ENCODE measurements at places on chromosomes 3 and 15. TPM values are rescaled to one million over a fixed set of nuclear protein-coding genes. Genes with fewer than 3 reads are reported as not detected.
A peak's percentile ranks its signal among the peaks of the same experiment; 100 is the strongest.

DNA sequence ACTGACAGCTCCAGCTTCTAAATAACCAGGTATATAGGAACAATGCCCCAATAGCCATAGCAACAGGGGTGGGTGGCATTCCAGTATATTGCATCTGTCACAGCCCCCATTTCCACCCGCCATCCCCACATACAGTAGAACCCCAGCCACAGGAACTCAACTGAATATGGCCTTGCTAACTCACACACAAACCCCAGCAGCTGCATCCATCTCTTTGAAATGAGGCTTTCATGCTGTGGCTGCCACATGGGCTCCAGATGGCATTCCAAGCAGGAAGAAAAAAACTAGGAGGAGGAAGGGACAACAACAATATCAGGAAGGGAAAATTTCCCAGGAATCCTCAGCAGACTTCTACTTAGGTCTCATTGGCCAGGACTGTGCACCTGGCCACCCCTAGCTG lies 54.6 kb downstream of the CCR3 start:
- no peak for DNase-seq

- no peak for DNase-seq
Measured at GRCh38 chr15:25385986-25386385, 52.8 kb downstream of the UBE3A start.

- no peak for DNase-seq
Measured at GRCh38 chr15:61186905-61187741, 42.0 kb downstream of the RORA start.

GRCh38 chr3:159609625-159610024 lies 379.0 kb upstream of the IL12A start:
- no peak for DNase-seq

DNA sequence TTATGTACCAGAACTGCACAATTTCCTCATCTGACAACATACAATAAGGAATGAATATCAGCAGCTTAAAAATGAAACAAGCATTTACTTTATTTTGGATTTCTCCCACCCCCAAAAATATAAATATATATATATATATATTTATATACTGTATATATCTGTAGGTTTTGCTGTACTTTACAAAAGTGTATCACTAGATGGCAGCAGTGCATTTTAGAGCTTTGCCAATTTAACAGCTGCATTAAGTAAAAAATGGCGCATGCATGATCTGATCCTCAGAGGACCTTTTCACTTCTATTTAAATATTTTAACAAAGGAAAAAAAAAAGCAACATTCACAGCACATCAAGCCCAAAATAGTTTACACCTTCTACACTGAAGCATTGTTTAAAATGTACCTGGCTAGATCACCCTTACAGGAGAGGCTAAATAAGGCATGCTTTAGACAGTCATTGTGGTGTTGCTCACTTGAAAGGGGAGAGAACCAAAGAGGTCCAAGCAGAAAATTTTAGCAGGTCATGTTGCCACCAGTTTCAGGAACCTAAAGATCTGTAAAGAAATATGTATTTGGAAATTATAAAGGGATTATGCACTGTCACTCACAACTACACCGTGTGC lies 72.6 kb downstream of the NPTN start:
- DNase-seq = peak; percentile 68

DNA sequence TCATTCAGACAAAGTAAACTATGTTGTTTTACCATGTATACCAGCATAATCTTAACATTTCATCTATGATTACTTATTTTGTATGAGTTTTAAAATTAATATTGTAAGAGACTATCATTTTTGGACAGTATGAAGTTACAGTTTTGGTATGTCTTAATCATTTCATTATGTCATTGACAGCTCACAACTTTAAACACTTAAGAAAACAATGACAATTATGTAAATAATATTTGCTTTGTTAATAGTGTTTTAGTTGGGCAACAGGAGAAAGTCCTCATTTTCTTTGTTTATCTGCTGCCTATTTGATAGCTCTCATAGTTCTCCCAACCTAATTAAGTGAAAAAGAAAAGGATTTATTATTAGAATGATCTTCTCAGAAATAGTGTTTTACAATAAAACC lies 80.2 kb downstream of the MEF2A start:
- DNase-seq = no peak

GRCh38 chr3:100352296-100353231 lies 18.0 kb downstream of the NIT2 start:
- no peak for DNase-seq

DNA sequence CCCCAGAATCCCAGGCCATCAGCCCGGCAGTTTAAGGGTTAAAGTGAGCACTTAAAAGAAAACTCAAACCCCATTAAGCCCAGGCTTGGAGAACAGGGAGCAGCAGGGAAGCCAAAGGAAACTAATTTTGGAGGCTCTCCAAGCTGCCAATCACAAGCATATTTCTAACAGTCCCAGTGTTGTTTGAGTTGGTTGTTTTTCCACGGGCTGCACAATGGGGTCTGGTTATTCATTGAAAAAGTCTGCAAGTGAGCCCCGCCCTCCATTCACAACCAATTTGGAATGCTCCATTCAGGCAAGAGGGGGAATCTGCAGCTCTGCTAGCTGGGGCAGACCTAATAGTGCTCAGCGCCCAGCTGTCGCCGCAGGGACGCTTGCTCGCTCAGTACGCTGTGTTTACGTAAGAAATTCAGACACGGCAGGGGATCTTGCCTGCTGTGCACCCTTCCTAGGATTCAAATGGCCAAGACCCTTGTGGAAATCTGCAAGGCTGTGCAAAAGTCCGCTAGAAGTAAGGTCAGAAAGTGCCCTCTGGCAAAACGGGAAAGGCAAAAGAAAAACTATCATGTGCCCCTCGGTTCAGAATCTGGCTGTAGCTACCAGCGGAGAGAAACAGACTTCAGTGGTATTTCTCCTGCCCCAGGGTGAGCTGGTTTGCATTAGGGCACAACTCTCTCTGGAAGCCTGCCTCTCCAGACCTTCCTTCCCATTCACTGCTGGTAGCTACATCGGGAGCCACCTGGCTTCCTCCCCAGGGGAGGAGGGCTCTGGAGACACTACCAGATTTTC lies 11.0 kb downstream of the ETV5 start:
- DNase-seq = no peak

DNA sequence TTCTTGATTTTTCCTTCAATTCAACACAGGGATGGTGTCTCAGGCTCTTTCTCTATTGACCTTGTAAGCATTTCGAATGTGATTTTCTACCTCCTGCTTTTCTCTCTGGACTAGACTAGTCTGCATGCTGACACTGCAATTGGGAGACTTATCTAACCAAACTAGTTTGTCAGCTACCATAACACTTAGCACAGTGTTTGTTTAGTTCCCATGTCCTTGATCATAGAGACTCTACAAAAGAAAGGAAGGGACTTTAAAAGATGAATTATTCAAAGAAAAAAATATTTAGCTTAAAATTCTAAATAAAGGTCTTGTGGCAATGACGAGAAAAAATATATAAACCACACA lies 407.0 kb downstream of the ERC2 start:
- DNase-seq = no peak

- no peak for DNase-seq
Measured at GRCh38 chr3:50195501-50196252, 4.3 kb downstream of the GNAT1 start.

DNA sequence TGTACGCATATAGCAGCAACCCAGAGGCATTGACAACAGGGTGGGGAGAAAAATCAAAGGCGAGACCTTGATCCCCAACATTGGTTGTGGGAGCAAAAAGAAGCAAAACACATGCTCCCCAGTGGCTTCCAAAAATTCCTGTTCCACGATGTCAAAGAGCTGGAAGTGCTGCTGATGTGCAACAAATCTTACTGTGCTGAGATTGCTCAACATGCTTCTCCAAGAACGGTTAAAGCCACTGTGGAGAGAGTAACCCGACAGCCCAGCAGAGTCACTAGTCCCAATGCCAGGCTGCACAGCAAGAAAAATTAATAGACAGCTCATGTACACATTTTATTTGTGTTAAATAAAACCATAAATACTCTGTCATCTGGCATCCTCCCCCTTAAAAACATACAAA lies 179.9 kb upstream of the PFN2 start:
- no peak for DNase-seq

- DNase-seq = peak; percentile 29
Measured at GRCh38 chr3:194205675-194206133, 69.8 kb downstream of the HES1 start.

DNA sequence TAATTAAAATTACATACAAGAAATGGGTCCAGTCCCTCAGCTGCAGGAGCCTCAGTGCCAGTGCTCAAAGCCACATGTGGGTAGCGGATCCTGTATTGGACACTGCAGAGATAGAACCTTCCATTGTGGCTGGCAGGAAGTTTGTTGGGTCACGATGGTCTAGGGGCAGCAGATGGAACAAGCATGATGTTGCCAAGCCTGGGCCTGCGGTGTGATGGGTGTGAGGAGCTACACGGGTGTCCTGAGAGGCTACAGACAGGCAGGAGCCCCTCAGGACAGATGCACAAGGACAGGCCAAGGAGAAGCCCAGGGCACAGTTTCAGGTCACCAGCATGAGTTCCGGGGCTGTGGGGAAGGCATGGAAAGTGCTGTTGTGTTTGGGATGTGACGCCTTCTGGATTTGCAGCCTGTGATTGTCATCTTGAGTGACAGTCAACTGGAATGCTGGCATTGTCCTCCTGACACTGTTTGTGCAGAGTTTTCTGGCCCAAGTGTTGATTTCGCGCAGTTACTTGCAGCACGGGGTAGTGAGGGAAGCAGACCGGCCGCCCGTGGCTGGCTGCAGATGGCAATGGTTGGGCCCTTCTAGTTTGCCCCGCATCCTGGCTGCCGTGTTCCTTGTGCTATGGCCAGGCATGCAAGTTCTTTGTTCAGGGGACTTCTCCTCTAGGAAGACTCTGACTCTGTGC lies 177.1 kb downstream of the NSMCE3 start:
- no peak for DNase-seq

DNA sequence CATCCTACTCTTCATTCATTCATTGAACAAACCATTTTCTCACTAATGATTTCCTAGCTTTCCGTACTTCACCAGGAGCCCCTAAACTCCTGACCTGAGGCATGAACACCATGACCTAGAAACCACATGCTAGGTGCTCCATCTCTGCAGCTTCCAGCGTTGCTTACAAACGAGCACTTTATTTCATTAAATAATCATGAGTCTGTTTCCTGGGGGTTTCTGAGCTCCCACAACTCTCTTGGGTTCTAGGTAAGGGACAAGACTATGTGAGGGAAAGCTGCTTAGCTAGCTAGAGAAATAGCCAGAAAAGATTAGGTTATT lies 1.3 kb downstream of the MAP2K1 start:
- peak; percentile 20 for DNase-seq

DNA sequence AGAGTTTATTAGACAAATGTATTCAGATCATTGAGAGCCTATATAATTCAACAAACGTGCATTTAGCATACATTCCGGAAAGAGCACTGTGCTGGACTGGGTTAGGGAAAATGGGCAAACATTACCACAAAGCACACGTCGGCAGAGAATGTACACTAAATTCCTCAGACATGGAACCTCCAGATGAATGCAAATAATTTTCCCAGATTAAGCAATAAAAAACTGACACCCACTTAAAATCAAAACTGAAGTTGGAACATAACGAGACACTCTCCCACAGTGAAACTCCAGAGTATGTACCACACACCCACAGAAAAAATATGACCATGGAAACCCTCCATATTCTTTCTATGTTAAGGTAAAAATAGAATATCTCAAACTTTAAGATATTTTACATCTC lies 4.8 kb downstream of the SECISBP2L start:
- DNase-seq = no peak

- no peak for DNase-seq
Measured at GRCh38 chr3:57900786-57901185, 107.4 kb upstream of the FLNB start.

DNA sequence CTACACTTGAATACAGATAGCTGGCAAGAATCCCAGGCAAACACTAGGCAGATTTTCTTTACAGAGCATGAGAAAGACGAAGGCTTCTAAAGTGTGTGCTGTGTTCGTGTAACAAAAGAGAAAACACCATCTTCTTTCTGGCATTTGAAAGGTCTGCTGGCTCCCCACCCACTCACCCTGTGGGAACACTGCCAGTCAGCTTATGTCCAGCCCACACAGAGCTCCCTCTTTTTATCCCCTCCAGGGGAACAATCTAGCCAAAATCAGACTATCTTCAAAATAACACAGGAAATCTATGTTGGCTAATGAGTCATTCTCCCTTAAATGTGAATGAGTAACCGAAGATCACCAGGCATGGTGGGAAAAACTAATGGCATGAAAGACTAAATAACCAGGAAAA lies 45.6 kb upstream of the PAQR5 start:
- no peak for DNase-seq

DNA sequence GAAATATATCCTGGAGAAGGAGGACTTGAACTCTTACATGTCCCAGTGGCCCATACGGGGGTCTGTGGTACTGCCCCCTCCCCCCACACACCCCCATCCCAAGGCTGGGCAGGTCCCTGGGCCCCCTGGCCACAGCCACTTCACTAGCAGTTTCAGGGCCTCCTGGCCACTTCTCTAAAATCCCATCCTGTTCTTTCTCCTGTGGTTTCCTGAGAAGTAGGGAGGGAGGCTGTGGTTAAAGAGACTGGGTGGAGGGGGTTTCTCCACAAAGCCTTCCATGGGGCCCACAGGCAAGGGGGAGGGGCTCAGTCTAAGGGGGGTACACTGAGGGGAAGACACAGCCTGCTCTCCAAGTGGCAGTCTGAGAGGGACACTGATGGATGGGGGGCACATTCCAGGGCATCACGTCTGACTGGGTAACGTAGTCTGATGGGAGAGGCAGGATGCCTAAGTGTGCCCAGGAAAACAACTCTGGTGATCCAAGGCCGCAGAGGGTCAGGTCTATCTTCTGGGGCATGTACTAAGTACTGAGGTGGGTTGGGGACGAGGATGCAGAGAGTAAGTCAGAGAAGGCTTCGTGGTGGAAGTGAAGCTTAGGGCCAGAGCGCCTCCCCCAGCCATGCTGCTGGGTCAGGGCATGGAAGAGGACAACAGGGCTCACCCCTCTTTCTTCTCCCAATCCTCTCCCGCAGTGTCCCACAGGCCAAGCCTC lies 48.0 kb upstream of the C15orf39 start:
- DNase-seq = no peak

DNA sequence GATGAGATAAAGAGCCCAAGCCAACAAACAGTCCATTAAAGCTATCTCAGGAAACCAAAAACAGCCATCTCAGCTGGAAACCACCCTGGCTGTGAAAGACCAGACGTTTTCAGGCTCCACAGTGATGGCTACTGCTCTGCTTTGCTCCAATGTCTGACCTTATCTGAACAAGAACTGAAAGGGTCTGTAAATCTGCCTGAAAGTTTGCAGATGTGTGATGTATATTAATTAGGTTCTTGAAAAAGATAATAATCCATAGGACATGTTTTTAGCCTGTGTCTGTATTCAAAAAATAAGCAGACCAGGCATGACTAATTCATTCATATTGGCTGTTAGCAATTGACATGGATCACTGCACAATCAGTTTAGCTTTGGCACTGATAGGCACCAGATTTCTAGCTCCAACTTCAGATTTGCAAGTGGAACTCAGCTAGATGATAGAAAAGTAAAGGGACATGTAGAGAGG lies 611.4 kb upstream of the NAALADL2 start:
- no peak for DNase-seq

Gene TMEM108
- not detected for total RNA-seq

Gene CYFIP1
- 1.3 TPM for total RNA-seq

Gene ERC2
- not detected for total RNA-seq

Gene CD86
- 18.9 TPM for total RNA-seq

Gene ZMYND10
- 2.8 TPM for total RNA-seq

Gene ALDH1A3
- not detected for total RNA-seq

Gene C3orf62
- 11.7 TPM for total RNA-seq

Gene SLC9C1
- not detected for total RNA-seq

Gene RLBP1
- total RNA-seq = not detected

Gene TMEM40
- not detected for total RNA-seq

Gene CTXN2
- total RNA-seq = 0.35 TPM
